ENCODE measurements at places on chromosomes 6 and 20.

DNA sequence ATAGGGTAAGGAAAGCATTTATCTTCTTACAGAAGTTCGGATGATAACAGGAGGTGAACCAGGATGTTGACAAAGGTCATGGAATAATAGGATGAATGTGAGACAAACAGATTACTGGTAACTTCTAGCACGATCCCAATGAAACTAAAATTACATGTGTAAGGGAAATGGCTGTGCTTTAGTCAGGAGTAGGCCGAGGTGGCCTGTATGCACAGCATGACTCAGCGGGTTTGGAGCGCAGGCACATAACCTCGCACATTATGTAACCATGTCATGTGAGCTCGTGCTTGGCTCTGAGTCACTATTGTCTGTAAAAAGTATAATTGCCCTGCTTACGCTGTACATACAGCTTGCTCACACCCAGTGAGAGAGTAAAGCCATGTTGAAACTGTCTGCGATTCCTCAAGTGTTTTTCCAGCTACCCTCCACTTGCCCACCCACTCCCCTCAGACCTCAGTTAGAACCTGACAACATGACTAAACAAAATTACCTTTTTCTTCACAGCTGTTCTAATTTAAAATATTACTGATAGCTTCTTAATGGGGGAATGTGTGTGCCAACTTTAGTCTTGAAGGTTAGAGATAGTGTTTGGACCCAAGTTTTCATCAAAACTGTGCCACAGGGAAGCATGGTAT, 8.2 kb downstream of the CYB5R4 start:
- DNase-seq = peak; percentile 57

- DNase-seq = no peak
These were observed 1.8 kb downstream of the NKX2-2 start for GRCh38 chr20:21511850-21512633.

- no peak for DNase-seq
These were observed 16.7 kb downstream of the HSPA12B start for GRCh38 chr20:3749087-3749688.

DNA sequence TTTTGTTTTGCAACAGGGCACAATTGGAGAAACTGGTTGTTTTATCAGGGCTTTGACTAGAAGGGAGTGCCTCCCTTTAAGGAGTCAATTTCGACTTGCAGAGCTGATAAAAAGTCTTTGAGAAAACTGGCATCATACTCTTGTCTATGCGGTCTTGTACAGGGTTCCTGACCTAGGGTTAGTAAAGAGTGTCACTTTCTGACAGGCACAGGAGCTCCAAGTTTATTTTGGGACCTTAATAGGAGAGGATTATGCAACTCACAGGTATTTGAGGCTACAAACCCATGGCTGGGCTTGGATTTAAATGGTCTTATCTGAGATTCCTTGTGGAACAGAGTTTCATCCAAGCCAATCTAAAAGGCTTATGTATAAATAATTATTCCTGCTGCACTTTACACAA, 365.4 kb downstream of the HTR1B start:
- DNase-seq = no peak

DNA sequence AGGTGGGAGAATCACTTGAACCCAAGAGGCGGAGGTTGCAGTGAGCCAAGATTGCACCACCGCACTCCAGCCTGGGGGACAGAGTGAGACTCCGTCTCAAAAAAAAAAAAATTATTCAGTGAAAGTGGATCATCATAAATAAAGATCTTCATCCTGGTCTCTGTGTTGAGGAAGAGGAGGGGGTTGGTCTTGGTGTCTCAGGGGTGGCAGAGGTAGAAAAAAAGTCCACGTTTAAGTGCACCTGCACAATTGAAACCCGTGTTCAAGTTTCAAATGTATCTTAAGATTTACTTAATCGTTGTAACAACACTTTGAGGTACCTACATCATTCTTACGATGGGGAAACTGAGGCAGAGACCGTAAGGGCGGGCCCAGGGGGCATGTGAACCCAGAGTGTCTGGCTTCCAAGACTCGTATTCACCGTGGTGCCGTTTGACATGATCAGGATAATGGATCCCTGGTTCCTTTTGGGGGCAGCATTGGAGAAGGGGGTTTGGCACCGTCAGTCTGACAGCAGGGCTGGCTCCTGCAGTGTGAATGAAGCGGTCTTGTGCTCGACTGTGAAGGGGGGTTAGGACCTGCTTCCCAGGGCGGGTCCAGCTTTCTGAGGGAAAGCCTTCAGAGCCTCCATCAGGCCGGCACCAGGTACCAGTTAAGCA, 32.9 kb upstream of the ID1 start:
- DNase-seq = peak; percentile 56

All from NCI-H2171 (cell line).